Gastrocnemius medialis (tissue), 4 donors: ENCODE measurements at places on chromosomes 11 and 22. TPM values are rescaled to one million over a fixed set of nuclear protein-coding genes. Genes with fewer than 3 reads are reported as not detected.

- H3K4me3 ChIP-seq: no peak overlapping the region
- no peaks in the 10 kb centered on the region for H3K27me3 ChIP-seq
- H3K36me3 ChIP-seq: no peaks in the 10 kb centered on the region
- no peak overlapping the region for H3K27ac ChIP-seq
- no peak for DNase-seq
Measured at GRCh38 chr22:26767351-26768155, 110.2 kb downstream of the MIAT start.

DNA sequence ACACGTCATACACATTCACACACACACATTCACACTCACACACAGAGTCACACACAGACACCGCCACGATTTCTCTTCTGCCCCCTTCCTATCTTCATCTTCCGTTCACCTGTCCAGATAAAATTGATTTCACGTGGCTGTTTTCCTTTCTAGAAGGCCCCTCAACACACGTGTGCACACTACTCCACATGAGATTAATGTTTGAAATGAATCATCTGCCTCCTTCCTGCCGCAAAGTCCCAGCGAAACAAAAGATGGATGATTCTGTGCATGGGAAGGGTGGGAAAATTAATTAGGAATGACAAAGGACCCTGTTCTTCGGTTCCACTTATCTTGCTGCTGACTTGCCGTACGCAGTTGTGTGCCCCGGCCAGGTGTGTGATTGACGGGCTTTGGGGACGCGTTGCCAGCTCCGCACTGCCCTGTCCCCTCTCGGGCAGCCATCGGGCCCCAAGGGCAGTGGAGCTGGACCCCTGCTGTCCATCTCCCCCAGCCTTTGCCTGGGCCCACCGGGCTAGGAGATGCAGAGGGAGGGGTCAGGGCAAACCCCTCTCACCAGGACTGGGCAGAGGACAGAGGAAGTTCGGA, 73.8 kb downstream of the MPPED1 start:
- DNase-seq: no peak
- peaks cover 5% of the 10 kb centered on the region for H3K27me3 ChIP-seq
- no peaks in the 10 kb centered on the region for H3K36me3 ChIP-seq
- H3K4me1 ChIP-seq: no peaks in the 10 kb centered on the region
- no peak overlapping the region for H3K27ac ChIP-seq

DNA sequence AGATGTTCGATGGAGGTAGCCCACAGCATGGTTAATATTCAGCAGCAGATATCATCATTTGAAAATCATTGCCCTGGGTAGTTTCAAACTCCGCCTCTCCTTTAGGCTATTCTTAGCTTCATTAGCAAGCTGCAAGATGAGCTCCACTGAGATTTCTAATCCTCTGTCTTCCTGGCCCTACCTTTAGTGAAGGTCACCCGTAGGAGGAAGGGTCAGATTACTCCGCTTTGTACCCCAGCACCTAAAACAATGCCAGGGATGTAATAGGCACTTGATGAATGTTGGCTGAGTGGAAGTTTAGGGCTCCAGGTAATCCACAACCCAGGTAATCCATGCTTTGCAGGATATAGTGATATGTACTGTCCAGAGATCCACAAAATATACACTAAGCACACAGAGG, 260.1 kb upstream of the MTNR1B start:
- no peak for DNase-seq
- H3K4me1 ChIP-seq: no peaks in the 10 kb centered on the region
- no peak overlapping the region for H3K4me3 ChIP-seq
- no peaks in the 10 kb centered on the region for H3K36me3 ChIP-seq
- H3K27me3 ChIP-seq: no peaks in the 10 kb centered on the region

The TCN2 gene
- 12.8 TPM for total RNA-seq

DNA sequence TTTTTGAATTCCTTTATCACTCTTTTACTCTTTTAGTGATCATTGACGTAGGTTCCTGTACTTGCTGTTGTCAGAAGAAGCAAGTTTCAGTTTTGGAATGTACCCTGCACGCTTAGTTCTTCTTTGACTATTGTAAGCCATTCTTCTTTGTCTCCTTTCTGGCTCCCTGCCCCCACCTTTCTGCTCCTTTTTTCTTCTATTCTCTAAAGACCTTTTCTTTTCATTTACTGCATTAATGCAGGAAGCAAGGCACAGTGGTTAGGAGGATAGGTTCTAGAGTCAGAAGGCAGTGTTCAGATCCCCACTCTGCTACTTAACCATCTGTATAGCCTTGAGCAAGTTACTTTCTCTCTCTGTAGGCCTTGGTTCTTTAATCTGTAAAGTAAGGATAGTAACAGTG, 33.7 kb upstream of the RAG2 start:
- no peaks in the 10 kb centered on the region for H3K36me3 ChIP-seq
- no peak overlapping the region for H3K27ac ChIP-seq
- DNase-seq: no peak
- H3K27me3 ChIP-seq: no peaks in the 10 kb centered on the region
- no peaks in the 10 kb centered on the region for H3K4me1 ChIP-seq

DNA sequence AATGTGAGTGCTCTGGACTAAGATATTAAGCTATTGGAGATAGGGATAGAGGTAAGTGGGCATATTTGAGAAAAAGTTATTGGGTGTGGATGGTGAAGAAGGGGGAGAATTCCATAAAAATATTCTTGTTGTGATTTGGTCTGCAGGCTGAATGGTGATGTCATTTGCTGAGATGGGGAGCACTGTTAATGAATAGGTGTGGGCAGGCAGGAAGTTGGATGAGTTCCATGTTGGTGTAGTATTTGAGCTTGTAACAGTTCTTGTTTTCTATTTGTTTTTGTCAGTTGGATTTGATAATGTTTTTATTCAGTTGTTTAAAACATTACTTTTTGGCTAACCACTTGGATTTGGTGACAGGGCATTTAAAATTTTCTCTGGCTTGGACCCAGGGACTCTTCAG, 168.8 kb downstream of the C11orf87 start:
- no peaks in the 10 kb centered on the region for H3K4me1 ChIP-seq

The PTPRCAP gene
- 1.4 TPM for total RNA-seq

The PIH1D2 gene
- total RNA-seq: 0.56 TPM

DNA sequence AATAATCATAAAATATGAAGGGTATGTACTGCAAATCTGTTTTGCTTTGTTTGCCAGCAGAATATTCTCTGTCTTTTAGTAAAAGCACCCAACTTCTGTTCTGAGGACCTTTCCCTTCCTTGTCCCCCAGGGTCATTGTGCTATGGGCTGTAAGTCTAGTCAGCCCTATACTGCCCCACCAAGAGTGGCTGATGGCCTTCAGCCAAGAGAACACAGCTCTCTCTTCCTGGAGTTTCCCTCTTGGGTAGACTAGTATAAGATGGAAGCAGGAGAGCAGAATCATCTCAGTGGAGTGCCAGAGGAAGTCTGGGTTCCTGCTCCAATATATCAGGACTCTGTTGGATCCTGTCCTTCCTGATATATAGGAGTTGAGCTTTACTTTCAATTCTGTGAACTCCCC, 29.0 kb downstream of the MMP13 start:
- H3K36me3 ChIP-seq: no peaks in the 10 kb centered on the region
- H3K27me3 ChIP-seq: no peaks in the 10 kb centered on the region
- no peaks in the 10 kb centered on the region for H3K4me1 ChIP-seq
- no peak for DNase-seq
- H3K4me3 ChIP-seq: no peak overlapping the region

GRCh38 chr11:76598426-76598839, 72.1 kb downstream of the LRRC32 start:
- H3K27ac ChIP-seq: no peak overlapping the region
- no peaks in the 10 kb centered on the region for H3K36me3 ChIP-seq

- no peak overlapping the region for H3K4me3 ChIP-seq
- peaks cover 76% of the 10 kb centered on the region for H3K4me1 ChIP-seq
- no peaks in the 10 kb centered on the region for H3K27me3 ChIP-seq
- H3K27ac ChIP-seq: no peak overlapping the region
- DNase-seq: no peak
Measured at GRCh38 chr11:11535611-11536010, 86.2 kb downstream of the GALNT18 start.

- H3K27ac ChIP-seq: no peak overlapping the region
- H3K4me1 ChIP-seq: no peaks in the 10 kb centered on the region
- H3K27me3 ChIP-seq: no peaks in the 10 kb centered on the region
- DNase-seq: no peak
Measured at GRCh38 chr11:11498195-11498594, 123.6 kb downstream of the GALNT18 start.

DNA sequence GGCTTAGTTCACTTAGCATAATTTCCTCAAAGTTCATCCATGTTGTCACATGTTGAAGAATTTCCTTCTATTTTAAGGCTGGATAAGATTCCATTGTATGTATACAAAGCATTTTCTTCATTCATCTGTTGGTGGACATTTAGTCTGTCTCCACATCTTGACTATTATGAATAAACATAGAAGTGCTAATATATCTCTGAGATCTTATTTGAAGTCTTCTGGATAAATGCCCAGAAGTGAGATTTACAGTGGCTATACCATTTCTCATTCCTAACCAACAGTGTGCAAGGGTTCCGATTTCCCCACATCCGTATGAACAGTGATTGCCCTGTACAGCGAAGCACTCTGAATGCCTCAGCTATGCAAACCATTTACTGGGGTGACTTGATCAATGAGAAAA, 6.6 kb upstream of the ZFTA start:
- H3K36me3 ChIP-seq: no peaks in the 10 kb centered on the region
- H3K4me3 ChIP-seq: no peak overlapping the region
- H3K27me3 ChIP-seq: no peaks in the 10 kb centered on the region
- H3K27ac ChIP-seq: no peak overlapping the region

The DENND6B gene
- total RNA-seq: 0.55 TPM
